ENCODE measurements at places on chromosomes 3 and 15. TPM values are rescaled to one million over a fixed set of nuclear protein-coding genes. Genes with fewer than 3 reads are reported as not detected.

GRCh38 chr3:186476044-186476468 lies 68.1 kb downstream of the CRYGS start:
- peak; percentile 32 for DNase-seq
- H3K4me1 ChIP-seq, result no peaks in the 10 kb centered on the region
- no peak overlapping the region for H3K4me3 ChIP-seq
- H3K27ac ChIP-seq, result no peak overlapping the region

DNA sequence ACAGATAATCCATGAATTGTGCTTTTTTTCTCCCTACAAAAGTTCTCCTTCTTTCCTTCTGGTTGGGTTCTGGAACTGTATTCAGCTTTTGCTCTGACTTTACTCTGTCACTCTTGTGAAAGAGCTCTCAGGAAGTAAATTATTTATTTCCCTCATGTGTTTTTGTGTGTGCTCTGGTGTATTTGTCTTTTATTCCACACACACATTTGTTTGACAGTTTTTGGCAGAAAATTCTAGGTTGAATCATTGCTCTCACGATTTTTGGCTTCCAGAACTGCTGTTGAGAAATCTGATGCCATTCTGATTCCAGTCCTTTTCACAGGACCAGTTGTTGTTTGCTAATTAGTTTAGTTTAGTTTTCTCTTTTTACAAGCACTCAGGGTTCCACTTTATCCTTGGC lies 172.8 kb downstream of the PLCH1 start:
- H3K27ac ChIP-seq, result peak overlapping the region; percentile 5
- H3K4me1 ChIP-seq, result no peaks in the 10 kb centered on the region
- DNase-seq, result no peak
- H3K27me3 ChIP-seq, result no peaks in the 10 kb centered on the region
- no peaks in the 10 kb centered on the region for H3K36me3 ChIP-seq

Gene RASGRF1
- total RNA-seq, result not detected

Gene LYSMD2
- total RNA-seq, result 16.9 TPM

Gene RAD51
- 4.2 TPM for total RNA-seq

- no peak overlapping the region for H3K4me3 ChIP-seq
- H3K27me3 ChIP-seq, result no peaks in the 10 kb centered on the region
- no peaks in the 10 kb centered on the region for H3K36me3 ChIP-seq
- no peaks in the 10 kb centered on the region for H3K4me1 ChIP-seq
Observed at GRCh38 chr3:65919826-65920225, 118.9 kb downstream of the MAGI1 start.

Gene EPHB3
- 17.7 TPM for total RNA-seq

DNA sequence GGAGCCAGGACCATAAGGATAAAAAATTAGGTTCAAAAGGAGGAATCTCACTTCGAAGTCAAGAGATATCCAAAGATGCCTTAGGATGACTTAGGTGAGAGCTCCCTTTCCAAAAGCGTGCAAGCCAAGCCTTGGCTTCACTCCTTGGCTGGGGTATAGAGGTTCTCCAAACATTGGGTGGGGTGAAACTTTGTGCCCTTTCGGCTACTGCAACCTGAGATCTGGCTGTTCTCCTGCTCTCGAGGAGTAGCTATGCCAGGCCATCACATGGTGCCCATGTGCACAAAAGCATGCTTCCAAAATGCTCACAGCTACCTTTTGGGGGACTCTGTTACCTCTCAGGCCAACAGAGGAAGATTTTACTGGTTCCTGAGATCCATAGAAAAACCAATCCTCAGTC lies 373.8 kb downstream of the EPHB1 start:
- no peak overlapping the region for H3K27ac ChIP-seq
- no peaks in the 10 kb centered on the region for H3K36me3 ChIP-seq
- H3K27me3 ChIP-seq, result no peaks in the 10 kb centered on the region
- H3K4me1 ChIP-seq, result no peaks in the 10 kb centered on the region
- H3K4me3 ChIP-seq, result no peak overlapping the region

Gene MYL3
- total RNA-seq, result not detected

DNA sequence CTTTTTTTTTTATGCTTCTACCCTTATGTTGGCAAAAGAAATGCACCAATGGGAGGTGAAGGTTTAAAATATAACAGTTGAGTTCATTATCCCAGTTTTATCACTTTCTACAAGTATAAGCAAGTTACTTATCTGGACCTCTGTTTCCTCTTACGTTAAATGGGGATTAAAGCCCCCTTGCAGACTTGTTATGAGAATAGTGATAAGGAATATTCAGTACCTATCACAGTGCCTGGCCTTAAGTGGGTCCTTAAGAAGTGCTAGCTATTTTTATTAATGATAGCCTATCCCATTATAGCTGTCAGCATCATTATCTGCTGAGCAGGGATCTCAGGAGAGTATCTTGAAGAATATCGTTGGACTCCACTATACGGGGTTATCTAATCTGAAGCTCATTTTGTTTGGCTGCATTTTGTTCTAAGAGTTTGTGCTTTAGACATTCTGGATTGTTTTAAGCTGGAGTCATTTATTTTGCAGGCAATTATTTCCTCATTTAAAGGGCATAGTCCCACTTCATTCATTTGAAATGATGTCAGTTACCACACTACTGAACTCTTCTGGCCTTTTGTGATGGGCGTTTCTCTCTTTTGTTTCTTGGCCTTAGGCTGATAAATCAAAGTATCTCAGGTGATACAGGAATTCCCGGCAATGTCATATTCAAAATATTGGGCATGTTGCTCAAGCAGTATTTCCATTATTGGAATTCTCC lies 28.8 kb downstream of the RAB8B start:
- no peaks in the 10 kb centered on the region for H3K36me3 ChIP-seq
- no peaks in the 10 kb centered on the region for H3K27me3 ChIP-seq
- DNase-seq, result no peak
- no peak overlapping the region for H3K27ac ChIP-seq
- no peak overlapping the region for H3K4me3 ChIP-seq
- peaks cover 43% of the 10 kb centered on the region for H3K4me1 ChIP-seq

Gene GOLGA6L4
- total RNA-seq, result 5.9 TPM

Gene GCHFR
- 69.7 TPM for total RNA-seq

DNA sequence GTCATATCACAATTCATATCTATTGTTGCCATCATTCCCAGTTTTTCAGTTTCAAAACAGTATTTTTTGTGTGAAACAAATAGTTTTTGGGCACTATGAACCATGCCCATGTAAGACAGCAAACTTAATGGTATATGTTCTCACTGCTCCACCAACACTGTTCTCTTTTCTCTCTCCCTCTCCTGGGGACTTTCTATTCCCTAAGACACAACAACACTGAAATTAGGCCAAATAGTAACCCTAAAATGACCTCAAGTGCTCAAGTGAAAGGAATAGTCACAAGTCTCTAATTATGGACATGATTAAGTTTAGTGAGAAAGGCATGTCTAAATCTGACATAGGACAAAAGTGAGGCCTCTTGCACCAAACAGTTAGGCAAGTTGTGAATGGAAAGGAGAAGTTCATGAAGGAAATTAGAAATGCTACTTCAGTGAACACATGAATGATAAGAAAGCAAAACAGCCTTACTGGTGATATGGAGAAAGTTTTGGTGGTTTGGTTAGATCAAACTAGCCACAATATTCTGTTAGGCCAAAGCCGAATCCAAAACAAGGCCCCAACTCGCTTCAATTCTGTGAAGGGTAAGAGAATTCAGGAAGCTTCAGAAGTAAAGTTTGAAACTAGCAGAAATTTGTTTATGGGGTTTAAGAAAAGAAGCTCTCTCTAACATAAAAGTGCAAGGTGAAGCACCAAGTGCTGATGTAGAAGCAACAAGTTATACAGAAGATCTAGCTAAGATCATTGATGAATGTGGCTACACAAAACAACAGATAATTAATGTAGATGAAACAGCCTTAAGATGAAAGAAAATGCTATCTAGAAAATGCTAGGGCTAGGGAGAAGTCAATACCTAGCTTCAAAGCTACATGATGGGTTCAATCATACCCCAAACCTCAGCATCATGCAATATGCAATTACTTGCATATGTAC lies 104.2 kb downstream of the CBLB start:
- H3K27ac ChIP-seq, result no peak overlapping the region
- H3K4me1 ChIP-seq, result peaks cover 7% of the 10 kb centered on the region
- no peaks in the 10 kb centered on the region for H3K27me3 ChIP-seq
- H3K4me3 ChIP-seq, result no peak overlapping the region
- no peak for DNase-seq
- no peaks in the 10 kb centered on the region for H3K36me3 ChIP-seq

GRCh38 chr15:98000249-98001203 lies 40.0 kb downstream of the ARRDC4 start:
- H3K27ac ChIP-seq, result no peak overlapping the region
- peaks cover 10% of the 10 kb centered on the region for H3K4me1 ChIP-seq
- no peak overlapping the region for H3K4me3 ChIP-seq
- H3K36me3 ChIP-seq, result no peaks in the 10 kb centered on the region

Gene WDR72
- not detected for total RNA-seq

DNA sequence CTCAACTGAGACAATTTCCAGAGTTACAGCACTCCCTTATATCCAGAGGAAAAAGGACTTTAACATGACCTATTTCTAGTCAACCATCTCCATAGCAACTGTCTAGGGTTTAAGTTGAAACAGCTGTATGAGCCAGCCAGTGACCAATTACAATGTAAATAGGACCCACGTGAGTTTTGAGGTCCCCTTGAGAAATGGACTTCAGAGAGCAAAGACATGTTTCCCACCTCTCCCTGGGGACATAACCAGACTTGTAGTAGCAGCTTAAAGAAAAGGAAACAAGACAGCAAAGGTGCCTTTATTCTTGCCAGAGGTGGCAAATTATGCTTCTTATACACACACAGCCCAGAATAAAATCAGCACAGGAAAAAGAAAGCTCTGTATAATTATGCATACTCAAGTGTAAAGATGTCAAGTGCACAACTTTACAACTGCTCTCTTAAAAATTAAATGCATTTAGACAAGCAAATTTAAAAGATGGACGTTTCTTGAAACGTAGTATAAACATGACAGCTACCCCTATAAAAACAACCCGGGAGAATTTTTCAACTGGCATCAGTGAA lies 40.2 kb downstream of the SUMF1 start:
- no peaks in the 10 kb centered on the region for H3K27me3 ChIP-seq
- H3K27ac ChIP-seq, result peak overlapping the region; percentile 50
- DNase-seq, result no peak
- peaks cover 23% of the 10 kb centered on the region for H3K4me1 ChIP-seq

Gene NR2E3
- total RNA-seq, result 0.98 TPM

GRCh38 chr3:99633887-99634558 lies 4.4 kb upstream of the COL8A1 start:
- no peaks in the 10 kb centered on the region for H3K27me3 ChIP-seq
- peaks cover 23% of the 10 kb centered on the region for H3K4me1 ChIP-seq
- H3K4me3 ChIP-seq, result no peak overlapping the region
- DNase-seq, result no peak
- no peaks in the 10 kb centered on the region for H3K36me3 ChIP-seq
- H3K27ac ChIP-seq, result no peak overlapping the region

DNA sequence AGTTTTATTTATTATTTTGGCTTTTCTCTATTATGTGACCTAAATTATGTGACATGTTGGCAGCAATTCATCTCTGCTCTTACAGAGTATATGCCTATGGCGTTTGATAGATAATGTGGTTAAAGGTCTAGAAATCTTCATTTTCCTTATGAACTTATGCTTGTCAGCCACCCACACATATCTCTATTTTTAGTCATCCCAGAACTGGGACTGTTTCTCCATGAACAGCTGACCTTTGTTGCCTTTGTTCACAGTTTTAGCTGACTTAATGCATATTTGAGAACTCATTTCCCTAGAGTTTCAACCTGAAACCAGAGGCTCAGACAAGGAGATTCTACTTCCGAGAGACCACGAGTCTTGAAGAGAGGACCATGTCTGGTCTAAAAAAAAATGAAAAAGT lies 176.5 kb downstream of the RAP2B start:
- no peak for DNase-seq
- no peaks in the 10 kb centered on the region for H3K36me3 ChIP-seq
- H3K4me3 ChIP-seq, result no peak overlapping the region
- H3K4me1 ChIP-seq, result no peaks in the 10 kb centered on the region
- no peaks in the 10 kb centered on the region for H3K27me3 ChIP-seq

DNA sequence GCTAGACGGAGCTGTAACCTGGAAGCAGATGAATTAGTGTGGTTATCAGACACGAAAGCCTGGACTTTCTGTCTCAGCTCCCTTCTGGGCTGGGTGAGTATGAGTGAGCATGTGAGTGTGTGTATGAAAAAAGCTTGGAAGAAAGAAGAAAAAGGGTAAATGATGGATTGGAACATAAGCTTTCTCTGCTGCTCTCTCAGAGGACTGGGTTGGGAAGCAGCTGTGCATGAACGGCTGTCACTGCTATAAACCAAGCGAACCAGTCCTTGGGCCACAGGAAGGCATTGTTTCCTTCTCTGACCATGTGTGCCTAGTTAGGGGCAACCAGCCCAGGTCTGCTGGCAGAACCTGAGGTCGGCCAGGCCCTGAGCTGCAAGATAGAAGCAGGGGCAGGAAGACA lies 37.0 kb downstream of the UMPS start:
- no peaks in the 10 kb centered on the region for H3K27me3 ChIP-seq
- no peak overlapping the region for H3K27ac ChIP-seq
- H3K36me3 ChIP-seq, result no peaks in the 10 kb centered on the region
- peaks cover 29% of the 10 kb centered on the region for H3K4me1 ChIP-seq
- no peak overlapping the region for H3K4me3 ChIP-seq
- no peak for DNase-seq

DNA sequence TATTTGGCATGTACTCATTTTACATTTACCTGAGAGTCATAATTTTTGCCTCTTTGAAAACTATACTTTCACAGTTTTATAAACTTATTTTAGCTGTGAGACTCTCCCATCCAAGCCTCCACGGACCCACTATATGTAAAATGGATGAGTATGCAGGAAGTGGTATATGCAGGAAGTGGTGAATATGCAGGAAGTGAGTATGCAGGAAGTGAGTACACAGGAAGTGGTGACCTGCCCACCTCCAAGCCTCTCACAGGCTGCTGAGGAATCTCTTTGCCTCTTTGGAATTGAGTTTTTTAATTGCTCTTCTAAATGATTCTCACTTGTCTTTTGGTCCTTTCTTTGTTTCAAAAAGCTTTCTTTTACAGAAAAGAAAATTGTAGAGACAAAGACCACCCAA lies 85.2 kb downstream of the KBTBD8 start:
- H3K36me3 ChIP-seq, result no peaks in the 10 kb centered on the region
- no peaks in the 10 kb centered on the region for H3K27me3 ChIP-seq
- no peaks in the 10 kb centered on the region for H3K4me1 ChIP-seq
- DNase-seq, result no peak

- DNase-seq, result peak; percentile 31
- no peaks in the 10 kb centered on the region for H3K27me3 ChIP-seq
- H3K27ac ChIP-seq, result no peak overlapping the region
- no peaks in the 10 kb centered on the region for H3K36me3 ChIP-seq
- H3K4me1 ChIP-seq, result peaks cover 24% of the 10 kb centered on the region
Observed at GRCh38 chr3:128273841-128274573, 120.7 kb downstream of the EEFSEC start.

GRCh38 chr15:85030301-85030929 lies 48.8 kb downstream of the PDE8A start:
- no peak overlapping the region for H3K4me3 ChIP-seq
- H3K4me1 ChIP-seq, result peaks cover 55% of the 10 kb centered on the region
- DNase-seq, result no peak
- no peaks in the 10 kb centered on the region for H3K36me3 ChIP-seq
- H3K27ac ChIP-seq, result no peak overlapping the region

Gene ESYT3
- 2.0 TPM for total RNA-seq

Gene PDCD10
- total RNA-seq, result 71.7 TPM

Gene POPDC2
- total RNA-seq, result 3.4 TPM

GRCh38 chr3:32493437-32494414 lies 8.9 kb downstream of the CMTM6 start:
- no peak overlapping the region for H3K27ac ChIP-seq
- no peak overlapping the region for H3K4me3 ChIP-seq
- no peaks in the 10 kb centered on the region for H3K27me3 ChIP-seq
- no peak for DNase-seq
- H3K36me3 ChIP-seq, result no peaks in the 10 kb centered on the region
